NCI-H748 treated with DMSO at 0.1 percent for 48 hours (cell line): ENCODE measurements at places on chromosomes 6 and 20.
A peak's percentile ranks its signal among the peaks of the same experiment; 100 is the strongest.

DNA sequence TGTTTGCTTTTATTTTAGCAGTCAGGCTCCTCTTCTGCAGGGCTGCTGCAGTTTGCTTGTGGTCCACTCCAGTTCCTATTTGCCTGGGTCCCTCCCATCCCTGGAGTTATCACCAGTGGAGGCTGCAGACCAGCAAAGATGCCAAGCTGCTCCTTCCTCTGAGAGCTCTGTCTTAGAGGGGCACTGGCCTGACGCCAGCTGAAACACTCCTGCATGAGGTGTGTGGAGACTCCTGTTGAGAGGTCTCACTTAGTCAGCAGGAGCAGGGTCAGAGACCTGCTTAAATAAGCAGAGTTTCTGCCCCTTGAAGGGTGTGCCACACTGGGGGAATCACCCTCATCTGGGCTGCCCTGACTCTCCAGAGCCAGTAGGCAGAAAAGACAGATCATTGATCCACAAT is 16.2 kb upstream of the WFDC8 start:
- no peak for DNase-seq

DNA sequence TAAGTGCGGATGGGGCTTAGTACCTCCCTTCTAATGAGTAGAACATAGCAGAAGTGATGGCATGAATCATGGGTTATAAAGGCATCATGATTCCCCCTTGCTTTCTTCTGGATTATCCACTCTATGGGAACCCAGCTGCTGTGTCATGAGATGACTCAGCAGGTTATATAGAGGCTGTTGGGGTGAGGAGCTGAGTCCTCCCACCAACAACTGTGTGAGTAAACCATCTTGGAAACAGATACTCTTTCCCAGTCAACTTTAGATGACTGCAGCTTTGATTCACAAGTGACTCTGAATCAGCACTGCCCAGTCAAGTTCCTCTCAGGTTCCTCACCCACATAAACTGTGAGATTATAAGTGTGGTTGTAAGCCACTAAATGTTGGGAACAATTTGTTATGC is 46.3 kb downstream of the FAM83B start:
- no peak for DNase-seq

- peak; percentile 71 for DNase-seq
Measured at GRCh38 chr6:133568970-133569889, 319.7 kb upstream of the TCF21 start.

- no peak for DNase-seq
Measured at GRCh38 chr20:45470262-45470931, 844 bp downstream of the WFDC2 start.

DNA sequence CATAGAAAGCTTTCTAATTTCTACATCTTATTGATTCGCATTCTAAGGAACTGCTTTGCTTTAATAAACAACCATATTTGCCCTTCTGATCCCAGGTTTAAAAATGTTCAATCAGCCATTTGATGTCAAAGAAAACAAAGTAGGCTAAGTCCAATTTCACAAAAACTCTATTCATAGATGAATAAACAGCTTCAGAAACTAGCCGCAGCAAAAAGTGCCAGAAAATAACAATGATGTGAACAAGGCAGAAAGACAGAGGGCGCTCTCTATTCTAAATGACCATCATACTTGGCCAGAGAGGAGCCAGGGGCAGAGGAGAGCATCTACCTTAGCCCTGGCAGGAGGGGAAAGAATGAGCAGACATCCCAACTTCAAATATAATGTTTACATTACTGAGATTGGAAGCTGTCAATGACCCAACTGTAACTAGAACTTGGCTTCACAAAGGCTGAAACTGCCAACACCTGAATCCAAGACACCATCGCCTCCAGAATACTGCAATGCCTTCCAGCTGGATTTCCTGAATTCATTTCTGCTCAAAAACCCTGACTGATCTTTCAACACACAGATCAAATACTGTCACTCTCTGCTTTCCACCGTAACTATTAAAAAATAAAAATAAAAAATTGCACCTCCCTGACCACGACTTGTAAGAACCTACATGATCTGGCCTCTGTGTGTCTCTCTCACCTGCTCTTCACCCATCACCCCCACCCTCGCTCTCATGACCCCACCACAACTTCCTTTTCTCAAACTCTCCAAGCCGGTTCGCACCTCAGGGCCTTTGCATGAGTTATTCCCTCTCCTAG is 9.5 kb downstream of the CNKSR3 start:
- peak; percentile 47 for DNase-seq

- DNase-seq, result no peak
Measured at GRCh38 chr6:19736066-19736465, 101.1 kb upstream of the ID4 start.

- no peak for DNase-seq
Measured at GRCh38 chr6:16355699-16356446, 117.5 kb downstream of the GMPR start.

GRCh38 chr20:6765469-6766058 is 1.9 kb upstream of the BMP2 start:
- DNase-seq, result peak; percentile 93

GRCh38 chr20:63895202-63895951 is 451 bp downstream of the DNAJC5 start:
- no peak for DNase-seq

- no peak for DNase-seq
Measured at GRCh38 chr6:167807756-167808155, 19.0 kb upstream of the AFDN start.

GRCh38 chr20:24432046-24432442 is 37.4 kb upstream of the SYNDIG1 start:
- DNase-seq, result no peak

DNA sequence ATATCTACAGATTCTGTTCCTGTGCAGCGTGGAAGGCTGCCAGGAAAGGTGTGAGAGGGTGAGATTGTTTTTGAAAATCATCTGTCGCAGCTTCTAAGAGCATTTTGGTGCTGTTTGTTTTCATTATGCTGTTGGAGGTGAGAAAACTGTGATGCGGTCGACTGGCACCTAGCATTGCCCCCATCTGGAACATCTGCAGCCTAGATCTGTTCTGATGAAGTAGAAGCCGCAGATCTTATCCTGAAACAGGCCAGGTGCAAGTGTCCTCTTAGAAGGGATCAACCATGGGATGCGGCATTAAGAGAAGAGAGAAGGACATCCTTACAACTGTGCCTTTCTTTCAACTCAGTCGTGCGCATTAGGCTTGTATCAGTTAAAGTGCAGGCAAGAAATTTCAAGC is 167.3 kb downstream of the CDH26 start:
- no peak for DNase-seq

GRCh38 chr20:43949741-43950618 is 35.3 kb downstream of the TOX2 start:
- DNase-seq, result no peak

GRCh38 chr20:57060407-57061050 is 205.9 kb downstream of the BMP7 start:
- DNase-seq, result no peak

DNA sequence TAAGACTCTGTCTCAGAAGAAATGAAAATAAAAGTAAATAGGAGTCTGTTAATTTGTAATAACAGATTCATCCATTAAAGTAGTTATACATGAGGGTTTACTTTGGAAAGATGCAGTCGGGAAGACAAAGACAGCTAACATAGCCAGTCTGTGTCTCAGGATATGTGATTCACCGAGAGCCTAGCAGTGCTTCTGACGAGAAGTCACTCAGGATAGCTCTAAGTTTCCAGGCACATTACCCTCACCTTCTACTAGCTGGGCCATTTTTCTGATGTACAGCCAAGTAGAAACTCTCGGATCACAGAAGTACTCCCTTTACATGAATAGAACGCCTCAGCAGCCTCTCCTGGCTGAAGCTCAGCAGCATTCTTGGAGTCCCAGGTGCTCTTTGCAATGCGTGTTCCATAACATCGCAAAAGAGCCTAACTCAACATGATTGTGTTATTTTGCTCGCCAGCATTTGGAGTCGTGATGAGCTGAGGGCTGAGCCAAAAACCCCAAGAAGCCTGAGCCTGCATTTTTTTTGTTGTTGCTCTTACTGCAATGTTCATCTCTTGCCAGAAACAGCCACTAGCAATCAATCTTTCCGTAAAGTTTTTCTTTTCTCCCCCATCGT is 22.4 kb upstream of the TASP1 start:
- DNase-seq, result no peak

DNA sequence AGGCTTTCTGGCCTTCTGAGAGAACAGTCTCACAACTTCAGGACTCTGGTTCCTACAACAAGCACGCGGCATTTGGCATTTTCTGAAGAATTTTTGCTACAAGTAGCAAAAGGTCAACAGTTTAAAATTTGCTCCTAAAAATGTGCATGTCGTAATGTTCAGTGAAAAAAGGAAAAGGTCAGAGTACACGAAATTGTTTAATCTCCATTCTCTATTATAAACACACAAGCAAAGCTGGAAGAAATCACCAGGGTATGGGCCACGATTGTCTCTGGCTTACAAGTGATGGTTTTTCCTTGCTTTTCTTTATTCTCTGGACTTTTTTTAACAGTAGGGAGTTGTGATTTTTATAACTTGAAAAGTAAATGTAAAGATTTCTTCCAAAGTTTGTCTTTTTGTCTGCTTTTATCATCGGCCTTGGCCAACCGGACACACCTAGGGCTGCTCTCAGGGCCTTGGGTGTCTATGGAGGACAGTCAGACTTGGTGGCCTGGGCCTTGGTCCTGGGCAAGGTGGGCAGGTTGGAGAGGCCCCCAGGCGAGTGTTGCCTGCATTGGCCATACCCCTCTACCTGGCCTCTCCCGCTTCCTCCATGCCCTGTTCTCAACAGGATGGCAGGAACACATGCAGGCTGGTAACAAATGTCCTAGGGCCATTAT is 32.4 kb downstream of the PLEKHG1 start:
- DNase-seq, result no peak

- DNase-seq, result peak; percentile 85
Measured at GRCh38 chr6:21500314-21501020, 93.1 kb upstream of the SOX4 start.

- no peak for DNase-seq
Measured at GRCh38 chr6:11323666-11324452, 91.4 kb upstream of the NEDD9 start.

DNA sequence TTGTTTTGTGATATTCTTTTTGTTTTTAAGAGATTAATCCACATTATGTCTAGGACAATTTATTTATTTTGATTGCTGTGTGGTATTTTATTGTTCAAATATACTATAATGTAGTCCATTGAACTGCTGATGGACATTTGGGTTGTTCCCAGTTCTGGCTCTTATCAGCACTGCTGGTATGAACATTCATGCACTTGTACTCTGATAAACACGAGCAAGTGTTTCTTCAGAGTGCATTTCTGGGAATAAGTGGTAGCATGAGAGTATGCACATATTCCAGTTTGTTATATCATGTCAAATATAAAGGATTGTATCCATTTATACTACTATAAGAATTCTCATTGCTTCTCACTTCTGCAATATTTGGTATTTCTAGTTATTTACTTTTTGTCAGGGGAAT is 7.1 kb downstream of the CALHM6 start:
- DNase-seq, result no peak

DNA sequence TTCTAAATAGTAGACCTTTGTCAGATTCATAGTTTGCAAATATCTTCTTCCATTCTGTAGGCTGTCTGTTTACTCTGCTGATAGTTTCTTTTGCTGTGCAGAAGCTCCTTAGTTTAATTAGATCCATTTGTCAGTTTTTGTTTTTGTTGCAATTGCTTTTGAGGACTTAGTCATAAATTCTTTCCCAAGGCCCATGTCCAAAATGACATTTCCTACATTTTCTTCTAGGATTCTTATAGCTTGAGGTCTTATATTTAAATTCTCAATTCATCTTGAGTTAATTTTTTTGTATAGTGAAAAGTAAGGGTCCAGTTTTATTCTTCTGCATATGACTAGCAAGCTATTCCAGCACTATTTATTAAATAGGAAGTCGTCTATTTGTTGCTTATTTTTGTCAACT is 287.0 kb downstream of the PACRG start:
- no peak for DNase-seq

GRCh38 chr6:10272591-10272990 is 142.3 kb downstream of the TFAP2A start:
- no peak for DNase-seq

DNA sequence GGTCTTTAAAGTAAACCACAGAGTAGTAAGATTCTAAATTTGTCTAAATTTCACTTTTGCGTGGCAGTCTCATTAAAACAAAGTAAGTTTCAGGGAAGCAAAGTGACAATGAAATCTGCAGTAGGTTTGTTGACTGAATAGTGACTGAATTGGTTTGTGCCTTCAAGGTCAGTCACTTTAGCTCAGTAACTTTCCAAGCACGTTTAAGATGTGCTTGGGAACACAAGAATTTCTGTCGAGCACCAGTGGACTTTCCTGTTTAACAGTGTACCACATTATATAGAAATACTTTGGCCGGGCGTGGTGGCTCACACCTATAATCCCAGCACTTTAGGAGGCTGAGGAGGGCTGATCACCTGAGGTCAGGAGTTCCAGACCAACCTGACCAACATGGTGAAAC is 1.7 kb upstream of the CD24 start:
- no peak for DNase-seq
